ENCODE measurements at places on chromosomes 4 and X. TPM values are rescaled to one million over a fixed set of nuclear protein-coding genes. Genes with fewer than 3 reads are reported as not detected.

RHOXF1 gene
- polyA plus RNA-seq, result not detected

TMEM31 gene
- polyA plus RNA-seq, result not detected

PRSS12 gene
- polyA plus RNA-seq, result not detected

ATP11C gene
- 3.5 TPM for polyA plus RNA-seq

TMPRSS11D gene
- polyA plus RNA-seq, result not detected

TCEAL2 gene
- polyA plus RNA-seq, result not detected

MAGEA11 gene
- not detected for polyA plus RNA-seq

SGCB gene
- polyA plus RNA-seq, result 0.96 TPM

STK26 gene
- 4.1 TPM for polyA plus RNA-seq

GRCh38 chr4:112923516-112923915 lies 125.9 kb upstream of the ANK2 start:
- no peak for DNase-seq

DNA sequence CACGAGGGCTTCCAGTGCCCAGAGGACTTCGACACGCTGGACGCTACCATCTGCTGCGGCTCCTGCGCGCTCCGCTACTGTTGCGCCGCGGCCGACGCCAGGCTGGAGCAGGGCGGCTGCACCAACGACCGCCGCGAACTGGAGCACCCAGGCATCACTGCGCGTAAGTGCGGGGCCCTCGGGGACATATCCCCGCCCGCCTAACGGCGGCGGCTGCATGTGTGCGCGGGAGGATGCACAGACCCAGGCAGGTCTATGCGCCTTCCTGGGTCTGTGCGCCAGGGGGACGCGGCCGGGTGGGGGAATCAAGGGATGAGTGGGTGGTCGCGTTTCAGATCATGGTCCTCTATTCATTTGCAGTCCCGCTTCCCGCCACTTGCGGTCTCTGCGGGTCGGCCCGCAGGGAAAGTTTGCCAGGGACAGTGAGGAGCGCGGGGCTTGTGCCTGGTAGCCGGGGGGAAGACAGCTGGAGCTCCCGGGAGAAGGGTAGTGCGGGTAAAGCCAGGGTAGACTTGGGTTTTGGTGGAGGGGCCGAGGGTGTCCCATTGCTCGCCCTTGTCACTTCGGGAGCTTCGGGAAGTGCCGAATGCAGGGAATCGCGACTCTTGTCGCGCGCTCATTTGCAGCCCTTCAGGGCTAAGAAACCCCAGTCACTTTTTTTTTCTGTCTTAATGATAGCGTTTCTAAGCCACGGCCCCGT lies 1.0 kb downstream of the SHISA3 start:
- no peak for DNase-seq

DNA sequence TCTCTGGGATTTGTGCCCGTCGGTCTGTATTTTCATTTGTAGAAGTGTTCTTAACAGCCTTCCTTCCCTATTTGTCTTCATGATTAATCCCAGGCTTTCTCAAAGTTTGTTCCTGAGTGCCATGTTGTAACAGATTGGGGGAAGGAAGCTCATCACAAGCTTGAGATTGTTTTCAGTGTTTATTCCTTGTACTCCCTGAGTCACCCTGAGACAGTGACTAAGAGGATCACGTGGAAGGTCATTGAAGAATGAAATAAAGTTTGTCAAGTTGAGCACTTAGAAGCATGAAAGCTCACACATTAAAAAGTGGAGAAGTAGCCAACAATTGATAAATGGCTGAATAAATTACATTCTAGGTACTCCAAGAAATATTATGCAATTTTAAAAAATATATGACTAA lies 153.5 kb upstream of the FAM241A start:
- peak; percentile 90 for DNase-seq

- no peak for DNase-seq
These were observed 529.7 kb upstream of the RPS6KA3 start for GRCh38 chrX:20796450-20796849.

GRCh38 chr4:5734853-5735252 lies 23.9 kb downstream of the EVC start:
- no peak for DNase-seq

DNA sequence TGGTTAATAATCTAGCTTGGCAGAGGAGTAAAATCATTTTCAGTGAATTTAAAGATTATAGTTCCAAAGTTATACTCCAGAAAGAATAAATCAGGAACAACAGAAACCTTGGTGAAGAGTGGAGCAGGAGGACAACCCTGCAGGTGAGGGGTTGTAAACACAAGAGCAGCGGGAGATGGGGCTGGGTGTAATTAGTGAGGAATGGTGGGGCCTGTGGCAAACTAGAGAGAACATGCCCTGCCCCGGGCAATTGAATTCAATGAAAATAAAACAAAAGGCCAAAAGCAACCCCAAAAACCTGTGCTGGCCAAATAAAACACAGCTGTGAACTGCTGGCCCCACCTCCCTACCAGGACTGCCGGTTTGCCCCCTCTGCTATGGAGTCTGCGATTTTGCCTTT lies 325.2 kb downstream of the NR3C2 start:
- DNase-seq, result no peak

DNA sequence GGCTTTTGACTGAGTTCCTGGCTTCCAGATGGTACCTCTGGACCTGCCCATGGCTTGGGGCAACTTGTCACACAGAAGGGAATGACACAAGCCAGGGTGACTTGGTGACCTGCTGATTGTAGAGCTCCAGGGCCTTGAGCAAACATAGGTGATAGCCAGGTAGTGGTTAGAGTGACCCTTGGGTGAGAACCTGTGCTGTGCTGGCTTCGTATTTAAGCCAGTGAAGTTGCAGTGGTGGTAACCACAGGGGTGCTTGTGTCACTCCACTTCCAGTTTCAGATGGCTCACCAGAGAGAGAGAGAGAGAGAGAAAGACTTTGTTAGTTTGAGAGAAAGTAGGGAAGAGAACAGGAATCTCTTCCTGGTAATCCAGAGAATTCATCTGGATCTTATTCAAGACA lies 471.6 kb downstream of the ZIC3 start:
- DNase-seq, result no peak

DNA sequence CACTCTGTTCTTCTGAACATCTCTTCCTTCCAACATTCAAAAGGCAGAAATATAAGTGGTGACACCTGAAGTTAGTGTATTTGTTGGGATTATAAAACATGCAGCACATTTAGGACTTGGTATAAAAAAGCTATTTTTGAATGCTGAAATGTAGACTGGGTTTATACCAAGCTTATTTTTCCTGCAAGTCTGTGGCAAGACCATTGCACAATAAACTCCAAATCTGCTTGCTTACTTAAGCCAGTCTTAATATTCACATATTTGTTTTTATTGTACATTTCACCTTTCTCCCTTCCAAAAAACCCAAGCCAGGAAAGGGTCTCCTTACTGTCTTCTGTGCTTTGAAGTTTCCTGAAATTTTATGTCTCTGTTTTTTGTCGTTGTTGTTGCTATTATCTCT lies 63.7 kb downstream of the FHIP1A start:
- DNase-seq, result no peak

DNA sequence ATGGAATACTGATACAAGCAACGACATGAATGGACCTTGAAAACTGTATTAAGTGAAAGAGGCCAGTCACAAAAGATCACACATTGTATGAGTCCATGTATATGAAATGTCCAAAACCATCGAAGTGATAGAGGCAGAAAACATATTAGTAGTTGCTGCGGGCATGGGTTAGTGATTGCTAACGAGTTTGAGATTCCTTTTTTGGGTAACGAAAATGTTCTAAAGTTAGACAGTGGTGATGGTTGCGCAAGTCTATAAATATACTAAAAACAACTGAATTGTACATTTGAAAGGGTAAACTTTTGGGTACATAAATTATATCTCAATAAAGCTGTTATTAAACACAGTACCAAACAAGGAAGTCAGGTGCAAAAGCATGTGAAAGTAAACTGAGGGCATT lies 234.5 kb downstream of the FBXW7 start:
- no peak for DNase-seq

GRCh38 chr4:19636451-19636850 lies 615.3 kb upstream of the SLIT2 start:
- DNase-seq, result no peak

- no peak for DNase-seq
These were observed 5.2 kb downstream of the IRS4 start for GRCh38 chrX:108731153-108731552.

DNA sequence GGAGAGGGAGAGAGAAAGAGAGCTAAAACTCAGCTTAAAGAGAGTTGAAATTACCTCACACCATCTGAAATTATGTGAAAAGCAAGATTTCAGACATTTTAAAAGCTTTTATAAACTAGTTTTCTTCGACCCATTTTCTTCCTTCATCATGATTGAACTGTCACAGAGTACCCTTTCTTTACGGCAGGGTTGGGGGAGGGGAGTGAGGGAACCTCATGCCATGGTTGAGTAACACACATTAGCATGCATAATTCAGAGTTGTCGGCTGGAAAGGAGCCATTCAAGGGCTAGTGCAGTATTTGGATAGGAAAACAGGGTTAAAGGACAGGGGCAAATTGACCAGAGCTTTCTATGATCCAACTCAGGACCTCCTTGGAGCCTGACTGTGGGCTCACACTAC lies 46.2 kb downstream of the PCDH19 start:
- DNase-seq, result no peak

Measured in CD14-positive monocyte (primary cell).